ENCODE measurements at places on chromosomes 6 and 20. TPM values are rescaled to one million over a fixed set of nuclear protein-coding genes. Genes with fewer than 3 reads are reported as not detected.

DNA sequence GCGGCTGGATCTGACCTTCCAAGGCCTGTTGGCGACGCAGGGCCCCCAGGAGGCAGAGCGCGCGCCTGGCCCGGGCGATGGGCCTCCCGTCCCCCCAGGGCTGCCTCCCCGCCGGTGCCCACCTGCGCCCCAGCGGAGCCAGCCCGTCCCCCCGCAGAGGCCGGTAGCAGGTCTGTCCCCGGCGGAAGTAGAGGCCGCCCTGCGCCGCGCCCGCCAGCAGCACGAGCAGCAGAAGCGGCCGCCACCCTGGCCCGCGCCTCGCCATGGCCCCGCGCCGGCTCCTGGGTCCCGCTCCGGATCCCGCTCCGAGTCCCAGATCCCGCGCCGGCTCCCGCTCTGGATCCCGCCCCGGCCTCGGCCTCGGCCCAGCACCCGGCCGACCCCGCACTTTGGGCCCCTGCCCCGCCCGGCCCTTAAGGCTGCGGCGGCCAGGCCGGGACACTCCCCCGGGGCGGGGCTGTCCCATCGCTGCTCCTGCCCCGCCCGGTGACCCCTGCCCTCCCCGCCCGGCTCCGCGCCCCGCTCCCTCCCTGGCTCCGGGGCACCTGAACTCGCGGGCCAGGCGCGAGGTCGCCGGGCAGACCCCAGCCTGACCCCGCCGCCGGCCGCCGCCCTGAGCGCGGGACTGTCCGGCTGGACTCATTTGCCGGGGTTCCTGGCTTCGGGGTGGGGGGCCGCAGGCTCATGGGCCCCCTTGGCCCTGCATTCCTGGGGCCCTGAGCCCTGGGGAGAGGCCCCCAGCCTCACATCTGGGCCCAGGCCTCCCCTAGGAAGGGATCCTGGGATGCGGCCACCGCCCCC, at the start of gene CTSZ:
CTSZ (minus strand) TSS at position 391 of the 801 bp plus-strand sequence; CDS start at position 265, 126 bp downstream.
- H3K36me3 ChIP-seq, result peaks cover 7% of the 10 kb centered on the region
- peaks cover 34% of the 10 kb centered on the region for H3K4me1 ChIP-seq
- H3K4me3 ChIP-seq, result peak within 1 kb of the TSS; percentile 69
- no peaks in the 10 kb centered on the region for H3K27me3 ChIP-seq
- peak; percentile 70 for DNase-seq
- peak within 1 kb of the TSS; percentile 69 for H3K27ac ChIP-seq

DNA sequence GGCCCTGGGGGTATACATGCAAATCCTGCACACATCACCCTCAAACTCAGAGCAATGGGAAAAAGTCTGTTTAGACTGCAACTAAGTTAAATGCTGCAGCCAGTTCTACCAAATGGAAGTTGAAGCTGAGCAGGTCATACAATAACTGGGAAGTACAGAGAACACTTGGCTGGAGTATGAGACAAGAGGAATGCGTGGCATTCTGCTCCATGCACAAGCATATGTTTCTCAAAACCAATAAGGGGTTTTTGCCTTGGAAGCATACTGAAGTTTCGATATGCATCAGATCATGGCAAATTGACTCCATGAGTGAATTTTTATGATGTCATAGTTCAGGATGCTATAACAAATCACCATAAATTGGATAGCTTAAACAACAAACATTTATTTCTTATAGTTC, 193.8 kb downstream of the COL12A1 start:
- no peaks in the 10 kb centered on the region for H3K36me3 ChIP-seq
- H3K27ac ChIP-seq, result no peak overlapping the region
- H3K4me1 ChIP-seq, result no peaks in the 10 kb centered on the region
- no peak for DNase-seq

DNA sequence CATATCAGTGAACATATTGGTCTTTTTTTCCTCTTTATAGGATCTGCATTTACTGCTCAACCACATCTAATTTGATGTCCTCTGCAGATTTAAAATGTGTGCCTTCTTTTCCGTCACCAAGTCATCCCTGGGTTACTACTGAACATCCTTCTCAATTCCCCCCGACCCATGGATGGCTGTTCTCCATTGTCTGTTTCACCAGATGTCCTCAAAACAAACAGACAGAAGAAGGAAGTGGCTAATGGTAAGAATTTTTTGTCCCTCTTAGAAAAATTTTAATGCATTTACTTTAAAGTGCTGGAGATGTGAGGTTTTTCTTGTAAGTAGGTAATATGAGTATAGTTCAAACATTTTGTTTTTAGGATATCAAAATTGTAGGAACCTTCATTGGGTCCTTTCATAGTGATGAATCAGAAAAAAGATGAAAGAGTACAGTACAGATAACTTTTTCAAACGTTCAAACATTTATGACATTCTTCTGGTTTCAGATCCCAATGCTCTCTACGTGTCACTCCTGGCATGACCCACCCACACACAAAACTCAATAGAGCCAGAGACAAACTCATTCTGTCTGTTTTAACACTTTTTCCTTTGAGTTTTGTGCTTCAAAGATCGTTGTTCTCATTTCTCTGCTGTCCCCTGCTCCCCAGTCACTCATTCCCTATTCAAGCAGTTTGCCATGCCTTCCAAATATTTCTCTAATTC, 276.4 kb downstream of the PRL start:
- H3K36me3 ChIP-seq, result no peaks in the 10 kb centered on the region
- no peak for DNase-seq
- no peaks in the 10 kb centered on the region for H3K27me3 ChIP-seq
- H3K4me3 ChIP-seq, result no peak overlapping the region

GRCh38 chr6:144278659-144279314, 6.3 kb upstream of the UTRN start:
- no peak for DNase-seq
- peaks cover 19% of the 10 kb centered on the region for H3K27me3 ChIP-seq
- no peak overlapping the region for H3K4me3 ChIP-seq
- H3K4me1 ChIP-seq, result peaks cover 2% of the 10 kb centered on the region

- DNase-seq, result no peak
- no peak overlapping the region for H3K4me3 ChIP-seq
- peaks cover 20% of the 10 kb centered on the region for H3K4me1 ChIP-seq
Observed at GRCh38 chr6:106253172-106253571, 72.4 kb downstream of the ATG5 start.

GRCh38 chr6:32622545-32623401, 14.4 kb upstream of the HLA-DQA1 start:
- DNase-seq, result peak; percentile 68
- H3K36me3 ChIP-seq, result no peaks in the 10 kb centered on the region
- H3K4me3 ChIP-seq, result peak overlapping the region; percentile 35
- H3K4me1 ChIP-seq, result peaks cover 50% of the 10 kb centered on the region

GRCh38 chr20:13219327-13220193, 1.5 kb upstream of the ISM1 start:
- H3K27ac ChIP-seq, result no peak overlapping the region
- peaks cover 17% of the 10 kb centered on the region for H3K4me1 ChIP-seq
- peak overlapping the region; percentile 72 for H3K4me3 ChIP-seq
- H3K27me3 ChIP-seq, result peaks cover 52% of the 10 kb centered on the region
- H3K36me3 ChIP-seq, result no peaks in the 10 kb centered on the region

- no peak overlapping the region for H3K4me3 ChIP-seq
- peaks cover 2% of the 10 kb centered on the region for H3K27me3 ChIP-seq
- H3K36me3 ChIP-seq, result no peaks in the 10 kb centered on the region
- no peaks in the 10 kb centered on the region for H3K4me1 ChIP-seq
- no peak for DNase-seq
Observed at GRCh38 chr20:8388141-8388540, 256.1 kb downstream of the PLCB1 start.

DNA sequence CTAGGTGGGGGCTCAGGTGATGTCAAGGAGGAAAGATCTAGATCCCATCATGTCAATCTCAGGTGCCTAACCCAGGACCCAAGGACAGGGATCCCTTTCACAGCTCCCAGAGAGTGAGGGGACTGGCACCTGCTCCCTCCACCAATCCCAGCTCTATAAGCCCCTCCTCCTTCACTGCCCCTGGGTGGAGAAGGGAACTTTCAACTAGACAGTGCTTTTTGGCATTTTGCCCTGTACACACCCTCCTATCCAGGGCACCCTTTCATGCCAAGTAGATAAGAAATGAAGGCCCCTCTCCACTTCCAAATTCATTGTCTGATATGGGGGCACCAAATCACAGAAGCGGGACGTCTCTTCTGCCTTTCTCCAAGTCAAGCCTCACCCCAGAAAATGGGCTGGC, 61.6 kb downstream of the MDGA1 start:
- no peaks in the 10 kb centered on the region for H3K27me3 ChIP-seq
- no peaks in the 10 kb centered on the region for H3K36me3 ChIP-seq
- H3K4me1 ChIP-seq, result peaks cover 2% of the 10 kb centered on the region
- no peak overlapping the region for H3K4me3 ChIP-seq
- no peak for DNase-seq
- H3K27ac ChIP-seq, result no peak overlapping the region

DNA sequence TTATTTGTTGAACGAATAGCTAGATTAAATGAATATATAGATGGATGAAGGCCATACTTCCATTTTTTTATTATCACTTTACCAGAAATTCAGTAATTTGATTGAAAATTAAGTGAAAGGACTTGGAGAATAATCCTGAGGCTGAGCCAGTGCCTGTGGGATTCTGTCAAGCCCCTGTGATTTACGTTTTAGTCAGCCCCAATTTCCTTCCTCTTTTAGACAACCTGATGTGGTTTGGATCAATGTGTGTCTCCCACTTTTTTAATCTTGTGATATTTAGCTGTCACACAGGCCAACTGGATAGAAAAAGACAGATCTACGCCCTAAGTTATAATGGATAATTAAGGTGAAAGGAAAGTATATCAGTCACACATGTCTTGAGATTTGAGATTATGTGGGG, 188.8 kb downstream of the EDN1 start:
- no peak overlapping the region for H3K4me3 ChIP-seq
- DNase-seq, result no peak
- H3K36me3 ChIP-seq, result no peaks in the 10 kb centered on the region
- peaks cover 11% of the 10 kb centered on the region for H3K27me3 ChIP-seq
- H3K4me1 ChIP-seq, result peaks cover 15% of the 10 kb centered on the region

GABRR2 gene
- total RNA-seq, result 0.49 TPM
